ENCODE measurements at places on chromosomes 13 and 19. TPM values are rescaled to one million over a fixed set of nuclear protein-coding genes. Genes with fewer than 3 reads are reported as not detected.

GRCh38 chr19:32928806-32929205 lies 43.0 kb downstream of the CEP89 start:
- no peak for DNase-seq

GRCh38 chr13:97221466-97221865 lies 667 bp upstream of the MBNL2 start:
- DNase-seq: peak; percentile 35

DNA sequence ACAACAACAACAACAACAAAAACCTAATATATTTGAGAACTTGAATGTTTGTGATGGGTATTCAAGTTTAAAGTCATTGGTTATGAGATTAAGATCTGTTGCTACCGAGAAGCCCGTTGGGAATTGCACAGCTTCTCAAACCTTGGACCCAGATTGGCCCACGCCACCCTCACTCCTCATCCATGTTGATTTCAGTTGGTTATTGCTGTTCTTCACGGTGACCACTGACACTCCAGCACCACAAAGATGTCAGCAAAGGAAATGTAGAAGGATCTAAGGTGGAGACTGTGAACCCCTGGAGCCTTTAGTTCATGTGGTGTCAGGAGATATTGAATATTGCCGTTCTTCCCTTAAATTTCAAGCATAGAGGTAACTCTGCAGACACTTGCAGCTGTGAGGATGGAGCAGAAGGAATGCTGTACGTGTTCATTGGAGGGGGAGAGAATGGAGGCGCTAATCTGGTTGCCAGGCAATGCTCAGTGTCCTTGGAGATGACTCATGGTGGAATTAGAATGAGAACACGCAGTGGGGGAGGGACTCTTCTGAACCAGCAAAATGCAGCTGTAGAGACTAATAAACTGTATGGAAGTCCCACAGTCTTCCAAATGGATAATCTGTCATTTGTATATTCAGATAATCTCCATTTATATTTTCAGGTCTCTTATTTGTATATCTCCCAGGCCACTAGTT lies 20.8 kb upstream of the ZNF835 start:
- no peak for DNase-seq

CABP5 gene
- polyA plus RNA-seq: not detected

ERICH4 gene
- polyA plus RNA-seq: 112 TPM

GRCh38 chr13:33761740-33762139 lies 56.2 kb upstream of the RFC3 start:
- no peak for DNase-seq
